ENCODE measurements at places on chromosomes 6 and 20. TPM values are rescaled to one million over a fixed set of nuclear protein-coding genes. Genes with fewer than 3 reads are reported as not detected.

The TFAP2C gene
- not detected for total RNA-seq

The SLC17A1 gene
- not detected for total RNA-seq

The TMEM30A gene
- 42.6 TPM for total RNA-seq

The CGA gene
- total RNA-seq = not detected

The GPX5 gene
- total RNA-seq = not detected

- peak overlapping the region; percentile 15 for H3K27ac ChIP-seq
- no peaks in the 10 kb centered on the region for H3K4me1 ChIP-seq
- peaks cover 8% of the 10 kb centered on the region for H3K27me3 ChIP-seq
- peak; percentile 13 for DNase-seq
- no peak overlapping the region for H3K4me3 ChIP-seq
Measured at GRCh38 chr6:136969433-136969832, 47.3 kb downstream of the SLC35D3 start.

DNA sequence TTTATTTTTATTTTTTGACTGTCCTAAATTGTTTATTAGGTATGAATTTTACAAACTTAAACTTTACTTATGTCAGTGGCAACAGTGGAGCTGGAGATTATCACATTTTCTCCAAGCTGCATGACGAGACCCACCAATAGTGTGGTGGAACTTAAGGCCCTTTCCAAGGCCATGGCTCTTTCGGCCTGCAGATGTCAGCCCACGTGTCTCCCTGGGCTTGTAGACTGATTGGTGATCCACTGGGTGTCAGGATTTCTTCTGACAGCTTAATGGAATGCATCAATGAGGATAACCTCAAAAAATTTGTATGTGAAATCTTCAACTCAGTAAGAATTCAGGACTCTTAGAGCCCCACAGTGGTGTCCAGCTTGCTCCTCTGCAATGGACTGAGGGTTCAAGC lies 32.3 kb upstream of the OVOL2 start:
- DNase-seq = no peak
- H3K27me3 ChIP-seq = peaks cover 35% of the 10 kb centered on the region
- H3K4me3 ChIP-seq = no peak overlapping the region
- H3K36me3 ChIP-seq = no peaks in the 10 kb centered on the region
- H3K4me1 ChIP-seq = no peaks in the 10 kb centered on the region

GRCh38 chr20:47956268-47956995 lies 171.2 kb upstream of the SULF2 start:
- H3K27me3 ChIP-seq = no peaks in the 10 kb centered on the region
- no peak for DNase-seq
- peaks cover 20% of the 10 kb centered on the region for H3K4me1 ChIP-seq
- H3K4me3 ChIP-seq = no peak overlapping the region
- no peak overlapping the region for H3K27ac ChIP-seq

DNA sequence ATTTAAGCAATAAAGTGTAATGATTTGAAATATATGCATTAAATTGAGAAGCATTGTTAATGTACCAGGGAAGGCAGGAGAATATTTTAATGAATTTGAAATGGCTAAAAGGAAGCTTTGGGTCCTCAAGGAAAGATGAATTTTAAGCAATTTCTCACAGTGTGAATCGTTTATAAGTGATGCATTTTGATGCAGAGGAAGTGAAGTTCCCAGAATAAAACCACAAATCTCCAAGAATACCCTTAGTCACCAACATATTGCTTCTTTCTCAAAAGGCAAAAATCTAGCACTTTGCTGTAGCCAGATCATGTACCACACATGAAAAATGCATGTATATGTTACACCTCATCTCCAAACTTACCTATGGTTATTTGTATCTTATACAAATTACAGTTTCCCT lies 11.7 kb downstream of the TPD52L1 start:
- H3K36me3 ChIP-seq = no peaks in the 10 kb centered on the region
- H3K27me3 ChIP-seq = no peaks in the 10 kb centered on the region
- no peak overlapping the region for H3K27ac ChIP-seq
- DNase-seq = no peak

- H3K4me3 ChIP-seq = no peak overlapping the region
- H3K4me1 ChIP-seq = no peaks in the 10 kb centered on the region
- DNase-seq = no peak
- no peaks in the 10 kb centered on the region for H3K36me3 ChIP-seq
- no peaks in the 10 kb centered on the region for H3K27me3 ChIP-seq
Measured at GRCh38 chr20:33945391-33946081, 48.2 kb upstream of the RALY start.

- H3K4me3 ChIP-seq = no peak overlapping the region
- H3K36me3 ChIP-seq = no peaks in the 10 kb centered on the region
- no peak overlapping the region for H3K27ac ChIP-seq
- H3K4me1 ChIP-seq = no peaks in the 10 kb centered on the region
Measured at GRCh38 chr6:24599686-24600399, 46.1 kb downstream of the KIAA0319 start.

- peak; percentile 39 for DNase-seq
- no peaks in the 10 kb centered on the region for H3K36me3 ChIP-seq
- peaks cover 9% of the 10 kb centered on the region for H3K27me3 ChIP-seq
- peak overlapping the region; percentile 67 for H3K27ac ChIP-seq
- no peaks in the 10 kb centered on the region for H3K4me1 ChIP-seq
Measured at GRCh38 chr6:33620158-33620855, 815 bp upstream of the ITPR3 start.
